ENCODE measurements at places on chromosomes 3 and 15. TPM values are rescaled to one million over a fixed set of nuclear protein-coding genes. Genes with fewer than 3 reads are reported as not detected.

BBS4 gene
- total RNA-seq: 10.8 TPM

IMPG2 gene
- 0.14 TPM for total RNA-seq

BNC1 gene
- not detected for total RNA-seq

NRG4 gene
- not detected for total RNA-seq

IL5RA gene
- total RNA-seq: not detected

TUSC7 gene
- total RNA-seq: not detected

SENP2 gene
- 28.4 TPM for total RNA-seq

C3orf62 gene
- 3.7 TPM for total RNA-seq

POC1A gene
- 21.2 TPM for total RNA-seq

PPP1R2 gene
- 86.7 TPM for total RNA-seq

PDZRN3 gene
- not detected for total RNA-seq
